ENCODE measurements at places on chromosomes 1 and 21. TPM values are rescaled to one million over a fixed set of nuclear protein-coding genes. Genes with fewer than 3 reads are reported as not detected.

The ERICH3 gene
- total RNA-seq, result not detected

DNA sequence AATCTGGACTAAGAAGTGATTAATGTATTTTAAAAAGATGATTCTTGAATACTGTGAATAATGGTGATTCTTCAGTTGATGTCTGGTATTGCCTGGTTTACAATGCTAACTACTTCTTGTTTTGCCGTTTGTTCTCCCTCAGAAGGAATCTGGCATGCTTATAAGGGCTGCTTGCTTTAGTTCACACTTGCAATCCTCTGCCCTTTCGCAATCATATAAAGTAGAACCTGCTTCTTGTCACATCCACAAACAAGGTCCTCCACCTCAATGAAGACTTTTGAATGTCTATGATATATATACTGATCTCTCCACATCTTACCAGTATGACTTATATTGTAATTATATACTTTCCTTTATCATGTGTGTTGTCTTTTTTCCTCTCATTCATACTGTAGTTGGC, 92.6 kb downstream of the ADGRL4 start:
- DNase-seq, result no peak

DNA sequence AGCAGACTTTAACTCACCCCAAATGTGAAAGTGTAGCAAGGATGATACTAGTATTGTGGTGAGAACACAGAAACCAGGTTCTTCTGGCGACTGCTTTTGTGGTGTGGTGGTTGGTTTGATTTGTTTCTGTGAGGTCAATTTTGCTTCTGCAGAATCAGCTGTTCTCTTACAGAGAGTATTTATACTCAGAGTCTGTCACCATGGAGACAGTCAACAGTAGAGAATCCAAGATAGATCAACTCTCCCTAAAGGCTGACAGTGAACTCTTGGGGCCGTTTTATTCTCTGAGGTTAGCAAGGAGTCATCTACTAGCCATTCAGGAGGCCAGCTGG, at the start of gene CFAP107:
Gene CFAP107, plus strand, starts transcription at position 209 of the 332 bp plus-strand sequence. CDS start 231 bp downstream, outside the sequence.
- no peak for DNase-seq

The KRTAP13-2 gene
- total RNA-seq, result not detected

- DNase-seq, result no peak
These were observed 415.6 kb downstream of the SMYD3 start for GRCh38 chr1:246091477-246091876.

The TMEM61 gene
- total RNA-seq, result not detected

GRCh38 chr1:6738987-6739676, 37.5 kb upstream of the DNAJC11 start:
- peak; percentile 41 for DNase-seq

The LCE1C gene
- total RNA-seq, result not detected

GRCh38 chr1:12406211-12407021, 176.6 kb downstream of the VPS13D start:
- DNase-seq, result no peak

- peak; percentile 55 for DNase-seq
These were observed 12.3 kb upstream of the LRRC8D start for GRCh38 chr1:89808441-89809117.

GRCh38 chr1:109799445-109799844, 35.7 kb upstream of the EPS8L3 start:
- DNase-seq, result no peak

The VPS72 gene
- 59.3 TPM for total RNA-seq

The LACTBL1 gene
- total RNA-seq, result not detected

The SLC6A9 gene
- 4.1 TPM for total RNA-seq
